ENCODE measurements at places on chromosomes 11 and 22. TPM values are rescaled to one million over a fixed set of nuclear protein-coding genes. Genes with fewer than 3 reads are reported as not detected.

Gene PHF5A
- total RNA-seq, result 24.0 TPM

Gene FAM227A
- not detected for total RNA-seq

DNA sequence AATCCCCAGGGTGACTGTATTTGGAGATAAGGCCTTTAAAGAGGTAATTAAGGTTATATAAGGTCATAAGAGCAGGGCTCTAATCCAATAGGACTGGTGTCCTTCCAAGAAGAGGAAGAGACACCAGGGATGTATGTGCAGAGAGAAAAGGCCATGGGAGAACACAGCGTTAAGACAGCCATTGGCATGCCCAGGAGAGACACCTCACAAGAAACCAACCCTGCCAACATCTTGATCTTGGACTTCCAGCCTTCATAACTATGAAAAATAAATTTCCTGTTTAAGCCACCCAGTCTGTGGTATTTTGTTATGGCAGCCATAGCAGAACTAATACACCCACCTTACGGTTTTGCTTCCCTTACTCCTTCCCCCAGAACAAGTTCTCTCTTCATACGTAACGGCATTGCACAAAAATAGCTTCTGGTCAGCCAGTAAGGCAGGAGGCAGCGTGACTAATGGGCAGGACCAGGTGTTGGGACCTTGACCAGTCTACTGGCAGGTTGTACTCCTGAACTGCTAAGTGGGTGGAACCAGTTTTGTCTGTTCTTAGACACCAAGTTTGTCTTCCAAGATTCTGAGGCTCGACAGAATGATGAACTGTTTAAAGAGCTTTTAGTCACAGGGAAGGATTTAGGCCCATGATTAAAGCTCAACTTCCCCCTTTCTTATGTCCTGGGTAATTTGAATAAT is 31.9 kb upstream of the UPB1 start:
- no peaks in the 10 kb centered on the region for H3K36me3 ChIP-seq
- H3K4me1 ChIP-seq, result no peaks in the 10 kb centered on the region
- H3K27ac ChIP-seq, result no peak overlapping the region
- DNase-seq, result no peak
- H3K27me3 ChIP-seq, result no peaks in the 10 kb centered on the region

DNA sequence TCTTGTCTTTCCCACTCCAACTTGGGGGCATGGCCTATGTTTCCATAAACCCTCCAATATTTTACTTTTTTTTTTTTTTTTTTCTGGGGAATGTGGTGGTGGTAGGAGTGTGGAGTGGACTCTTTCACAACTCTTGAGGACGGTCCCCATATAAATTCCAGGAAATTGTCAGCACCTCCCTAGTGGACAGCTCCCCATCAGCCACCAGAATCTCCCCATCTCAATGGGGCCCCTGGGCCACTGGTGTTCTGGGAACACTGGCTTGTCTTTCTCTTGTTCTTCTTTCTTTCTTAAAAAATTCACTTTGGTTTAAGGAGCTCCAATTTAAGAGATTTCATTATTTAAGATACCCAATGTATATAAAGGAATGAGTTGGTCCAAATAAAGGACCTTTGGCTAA is 74.1 kb downstream of the ADM start:
- no peak overlapping the region for H3K4me3 ChIP-seq
- no peaks in the 10 kb centered on the region for H3K36me3 ChIP-seq
- no peak for DNase-seq
- H3K27ac ChIP-seq, result no peak overlapping the region
- no peaks in the 10 kb centered on the region for H3K4me1 ChIP-seq

GRCh38 chr11:27487706-27488105 is 15.1 kb upstream of the LGR4 start:
- no peak overlapping the region for H3K4me3 ChIP-seq
- no peak overlapping the region for H3K27ac ChIP-seq
- H3K4me1 ChIP-seq, result no peaks in the 10 kb centered on the region
- no peak for DNase-seq

- H3K27me3 ChIP-seq, result no peaks in the 10 kb centered on the region
- no peak for DNase-seq
- H3K4me1 ChIP-seq, result no peaks in the 10 kb centered on the region
- peak overlapping the region; percentile 94 for H3K27ac ChIP-seq
- no peak overlapping the region for H3K4me3 ChIP-seq
These were observed 63.2 kb downstream of the ETS1 start for GRCh38 chr11:128524172-128524571.

DNA sequence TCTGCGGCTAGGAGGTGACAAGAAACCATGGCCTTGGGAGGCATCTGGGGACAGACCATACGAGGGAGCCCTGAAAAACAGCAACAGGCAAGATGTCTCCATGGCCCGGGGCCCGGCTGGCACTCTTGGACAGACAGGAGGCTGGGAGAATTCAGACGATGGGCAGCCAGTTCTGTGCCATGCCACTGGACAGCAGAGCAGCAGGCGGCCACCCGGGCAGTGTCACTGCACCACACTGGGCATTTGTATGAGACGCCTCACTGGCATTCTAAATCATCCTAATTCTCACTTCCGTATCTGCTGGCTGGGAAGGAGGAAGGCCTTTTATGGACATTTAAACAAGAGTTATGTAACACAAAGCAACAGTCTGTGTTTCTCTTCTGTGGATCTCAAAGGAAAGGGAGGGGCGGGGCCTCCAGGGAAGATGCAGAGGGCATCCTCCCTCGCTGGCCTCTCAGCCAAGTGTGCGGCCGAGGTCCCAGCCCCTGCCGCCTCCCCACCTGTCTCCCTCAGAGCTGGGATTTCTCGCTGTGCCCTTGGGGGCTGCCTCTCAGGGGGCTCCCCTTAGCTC is 350.3 kb downstream of the SHANK2 start:
- no peaks in the 10 kb centered on the region for H3K4me1 ChIP-seq
- no peaks in the 10 kb centered on the region for H3K36me3 ChIP-seq
- no peak for DNase-seq
- no peak overlapping the region for H3K4me3 ChIP-seq
- H3K27ac ChIP-seq, result no peak overlapping the region

DNA sequence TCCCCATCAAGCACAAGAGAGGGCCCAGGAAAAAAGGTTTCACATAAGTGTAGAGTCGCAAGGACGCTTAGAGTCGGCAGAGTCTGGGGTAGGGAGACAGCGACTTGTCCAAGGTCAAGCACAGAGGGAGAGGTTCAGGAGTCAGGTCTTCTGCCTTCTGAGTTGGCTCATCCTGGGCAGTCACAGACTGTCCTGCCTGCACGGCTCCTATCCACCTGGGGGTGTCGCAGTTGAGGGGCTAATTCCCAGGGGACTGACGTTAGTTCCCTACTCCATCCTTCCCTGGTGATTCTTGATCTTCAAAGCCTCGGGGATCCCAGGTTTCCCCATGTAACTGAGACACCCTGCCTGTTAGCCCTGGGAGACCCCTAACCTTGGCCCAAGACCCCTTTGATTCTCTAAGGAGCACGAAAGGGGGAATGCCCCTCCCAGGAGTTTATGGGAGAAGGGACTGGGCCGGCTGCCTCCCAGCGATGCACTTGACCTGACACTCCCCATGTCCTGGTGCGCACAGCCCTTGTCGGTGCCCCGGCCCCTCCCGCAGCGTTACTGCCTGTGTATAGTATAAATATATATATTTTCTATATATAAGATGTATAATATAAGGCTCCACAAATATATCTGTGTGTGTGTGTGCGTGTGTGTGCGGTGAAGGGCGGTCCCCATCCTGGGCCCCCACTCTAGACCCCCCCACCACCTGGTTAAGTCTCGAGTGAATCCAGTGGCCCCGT is 14.7 kb upstream of the TAB1 start:
- no peak for DNase-seq
- no peaks in the 10 kb centered on the region for H3K27me3 ChIP-seq
- no peak overlapping the region for H3K4me3 ChIP-seq
- H3K36me3 ChIP-seq, result no peaks in the 10 kb centered on the region

DNA sequence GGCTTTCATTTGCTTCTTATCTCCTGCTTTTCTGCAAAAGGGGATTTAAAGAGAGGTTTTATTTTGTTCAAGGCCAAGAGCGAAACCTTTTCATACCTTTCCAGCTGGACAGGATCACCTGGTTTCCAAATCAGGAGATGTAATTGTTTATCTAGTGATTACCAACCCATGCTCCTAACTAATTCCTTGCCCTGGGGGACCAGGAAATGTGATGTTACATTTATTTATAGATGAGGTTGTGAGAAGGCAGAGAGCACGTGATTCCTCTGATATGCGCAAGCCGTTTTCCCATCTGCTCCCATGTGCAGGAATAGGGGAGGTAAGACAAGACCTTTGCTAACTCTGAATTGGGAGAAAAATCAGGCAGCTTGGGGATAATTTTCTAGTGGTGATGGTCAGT is 507.2 kb upstream of the LARGE1 start:
- H3K27me3 ChIP-seq, result no peaks in the 10 kb centered on the region
- H3K4me1 ChIP-seq, result no peaks in the 10 kb centered on the region
- DNase-seq, result no peak
- H3K4me3 ChIP-seq, result no peak overlapping the region
- H3K27ac ChIP-seq, result no peak overlapping the region

DNA sequence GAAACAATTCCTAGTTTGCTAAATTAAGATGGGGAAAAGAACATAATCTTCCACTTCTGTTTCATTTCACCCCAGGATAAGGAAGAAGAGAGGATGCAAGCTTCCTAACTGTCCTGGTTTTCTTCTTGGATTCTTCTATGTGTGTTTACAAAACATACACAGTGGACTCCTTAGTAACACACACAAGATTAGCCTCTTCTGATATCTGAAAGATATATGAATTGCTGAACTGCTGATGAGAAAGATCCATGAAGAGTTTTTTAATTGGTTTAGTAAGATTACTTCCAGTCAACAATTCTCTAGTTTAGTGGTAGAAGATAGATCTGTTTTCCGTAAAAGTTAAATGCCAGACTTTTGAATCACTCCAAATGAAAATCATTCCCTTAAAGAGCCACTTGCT is 86.8 kb downstream of the WT1 start:
- no peak overlapping the region for H3K27ac ChIP-seq
- no peaks in the 10 kb centered on the region for H3K4me1 ChIP-seq
- no peak for DNase-seq
- no peaks in the 10 kb centered on the region for H3K27me3 ChIP-seq
- H3K36me3 ChIP-seq, result no peaks in the 10 kb centered on the region

DNA sequence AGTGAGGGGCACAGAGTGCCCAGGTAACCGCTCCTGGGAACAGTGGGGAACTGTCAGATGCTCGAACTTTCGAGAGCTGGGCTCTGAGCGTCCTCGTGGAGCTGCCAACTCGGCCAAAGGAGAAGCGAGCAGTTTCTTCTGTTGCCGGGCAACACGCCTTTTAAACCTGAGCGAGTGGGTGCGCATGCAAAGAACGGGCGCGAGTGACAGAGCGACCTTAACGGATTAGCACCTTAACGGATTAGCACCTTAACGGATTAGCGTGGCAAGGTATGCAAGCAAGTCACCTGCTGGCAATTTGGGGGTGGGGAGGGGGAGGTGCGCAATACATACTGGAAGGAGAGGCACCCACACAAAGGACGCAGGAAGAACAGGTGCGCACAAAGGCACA is 61.8 kb upstream of the PRODH start:
- no peaks in the 10 kb centered on the region for H3K27me3 ChIP-seq
- no peak overlapping the region for H3K27ac ChIP-seq
- no peaks in the 10 kb centered on the region for H3K36me3 ChIP-seq
- no peaks in the 10 kb centered on the region for H3K4me1 ChIP-seq

DNA sequence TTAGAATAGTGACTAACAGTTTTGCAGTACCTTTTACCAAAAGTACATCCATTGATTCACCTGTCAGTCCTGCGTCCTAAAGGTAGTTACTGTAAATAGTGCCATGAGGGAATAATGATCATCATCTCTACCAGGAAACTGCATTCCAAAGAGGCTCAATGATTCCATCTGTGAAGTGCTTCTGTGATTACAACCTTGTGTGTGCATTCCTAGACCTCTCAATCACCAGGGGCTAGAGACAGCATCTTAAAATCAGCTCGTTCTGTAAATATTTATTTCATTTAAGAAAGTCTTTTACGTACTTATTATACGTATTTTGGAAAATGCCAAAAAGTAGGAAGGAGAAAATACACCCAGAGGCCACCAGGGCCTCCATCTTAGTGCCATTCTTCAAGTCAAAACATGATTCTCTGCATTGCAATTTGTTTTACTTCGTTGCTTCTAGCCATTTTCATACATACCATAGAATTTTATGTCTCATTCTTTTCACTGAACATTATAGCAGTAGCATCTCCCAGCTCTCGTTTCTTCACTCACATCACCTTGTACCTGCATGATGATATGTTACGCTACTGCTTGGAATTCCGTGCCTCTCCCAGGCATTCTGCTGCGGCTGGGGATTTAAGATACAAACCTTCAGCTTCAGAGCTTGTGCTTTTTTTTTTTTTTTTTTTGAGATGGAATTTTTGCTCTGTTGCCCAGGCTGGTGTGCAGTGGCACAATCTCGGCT is 117.0 kb downstream of the SEZ6L start:
- no peak overlapping the region for H3K27ac ChIP-seq
- no peaks in the 10 kb centered on the region for H3K36me3 ChIP-seq
- no peak for DNase-seq
- no peak overlapping the region for H3K4me3 ChIP-seq
- H3K27me3 ChIP-seq, result no peaks in the 10 kb centered on the region
- no peaks in the 10 kb centered on the region for H3K4me1 ChIP-seq

- no peaks in the 10 kb centered on the region for H3K36me3 ChIP-seq
- no peak for DNase-seq
- peaks cover 4% of the 10 kb centered on the region for H3K27me3 ChIP-seq
- peaks cover 43% of the 10 kb centered on the region for H3K4me1 ChIP-seq
- peak overlapping the region; percentile 34 for H3K4me3 ChIP-seq
- H3K27ac ChIP-seq, result no peak overlapping the region
These were observed 2.3 kb upstream of the IL17REL start for GRCh38 chr22:50014655-50015401.

DNA sequence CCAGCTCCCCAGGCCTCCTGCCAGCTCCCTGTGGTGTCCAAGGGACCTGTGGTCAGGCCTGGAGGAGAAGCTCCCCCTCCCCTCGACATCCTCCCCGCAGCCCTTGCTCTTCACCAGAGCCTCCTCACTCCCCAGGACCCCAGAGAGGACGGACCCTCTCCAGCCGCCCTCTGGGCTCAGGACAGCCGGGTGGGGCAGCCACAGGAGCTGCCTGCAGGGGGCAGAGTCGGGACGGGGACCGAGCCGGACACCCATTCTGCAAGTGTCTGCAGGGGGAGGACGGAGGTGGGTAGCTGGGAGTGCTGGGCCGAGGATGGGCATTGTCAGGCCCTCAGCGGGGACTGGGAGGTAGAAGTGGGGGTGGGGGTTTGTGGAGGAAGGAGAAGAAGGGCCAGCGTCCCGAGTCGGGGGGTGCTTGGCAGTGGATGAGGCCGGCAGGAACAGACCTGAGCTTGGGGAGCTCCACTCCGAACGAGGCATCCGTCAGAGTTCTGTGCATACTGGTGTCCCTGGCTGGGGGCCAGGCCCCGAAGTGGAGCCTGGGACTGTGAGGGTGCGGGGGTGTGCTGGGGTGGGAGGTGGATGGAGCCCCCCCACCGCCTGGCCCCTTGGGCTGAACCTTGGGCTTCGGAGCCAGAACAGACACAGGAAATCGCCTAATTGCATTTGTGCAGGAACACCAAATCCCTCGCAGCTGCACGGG is 15.2 kb downstream of the PRR33 start:
- H3K4me1 ChIP-seq, result peaks cover 33% of the 10 kb centered on the region
- H3K27me3 ChIP-seq, result no peaks in the 10 kb centered on the region
- peak overlapping the region; percentile 62 for H3K27ac ChIP-seq
- peak; percentile 73 for DNase-seq
- H3K4me3 ChIP-seq, result no peak overlapping the region

GRCh38 chr22:45876136-45877035 is 100.6 kb downstream of the WNT7B start:
- H3K36me3 ChIP-seq, result no peaks in the 10 kb centered on the region
- H3K4me1 ChIP-seq, result no peaks in the 10 kb centered on the region
- H3K27ac ChIP-seq, result no peak overlapping the region
- H3K4me3 ChIP-seq, result no peak overlapping the region
- no peak for DNase-seq
